CD4-positive, alpha-beta T cell treated with Interleukin-1 beta for 1 hour (primary cell): ENCODE measurements at places on chromosomes 4 and X.

- DNase-seq = peak; percentile 28
Observed at GRCh38 chr4:109826719-109827118, 1.1 kb upstream of the RRH start.

- no peak for DNase-seq
Observed at GRCh38 chrX:21412029-21412428, 37.8 kb downstream of the CNKSR2 start.

GRCh38 chrX:72009731-72010130 is 99.1 kb downstream of the NHSL2 start:
- no peak for DNase-seq

DNA sequence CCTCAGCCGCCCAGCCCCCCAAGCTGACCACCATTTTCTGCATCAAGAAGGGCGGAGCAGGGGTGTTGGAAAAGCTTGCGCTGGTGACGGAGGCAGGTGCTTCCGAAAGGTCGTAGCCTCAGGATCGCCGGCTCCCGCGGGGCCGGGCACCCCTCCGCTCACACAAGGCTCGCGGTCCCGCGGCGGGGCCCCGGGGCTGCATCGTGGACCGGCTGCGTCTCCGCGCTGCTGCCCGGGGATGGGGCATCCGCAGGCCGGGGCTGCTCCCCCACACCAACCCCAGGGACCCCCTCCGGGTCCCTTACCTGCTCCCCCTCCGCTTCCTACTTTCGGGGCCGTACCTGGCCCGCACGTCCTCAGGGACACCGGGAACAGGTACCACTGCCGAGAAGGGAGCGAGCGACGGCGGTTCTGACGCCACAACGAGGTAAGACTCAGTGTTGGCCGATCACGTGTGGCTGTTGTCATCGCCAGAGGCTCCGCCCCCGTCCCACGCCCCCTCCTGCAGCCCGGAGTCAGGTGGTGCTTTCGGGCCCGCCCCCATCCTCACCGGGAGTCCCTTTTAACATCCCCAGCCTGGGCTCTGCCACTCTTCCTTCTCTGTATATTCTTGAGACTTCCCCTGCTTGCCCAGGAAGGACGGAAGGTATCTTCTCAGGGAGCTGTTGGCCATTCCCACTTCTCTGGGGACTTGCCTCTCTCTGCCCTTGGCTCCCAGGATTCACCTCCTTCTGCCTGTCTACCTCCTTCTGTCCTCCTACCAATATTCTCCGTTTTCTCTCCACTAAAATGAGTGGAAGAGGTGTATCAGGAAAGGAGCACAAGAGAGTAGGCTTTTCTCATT is at the start of gene BEX2:
TSS of gene BEX2 (minus strand) at position 436 of the 844 bp plus-strand sequence. CDS start 1,014 bp downstream, outside the sequence.
- peak; percentile 87 for DNase-seq

DNA sequence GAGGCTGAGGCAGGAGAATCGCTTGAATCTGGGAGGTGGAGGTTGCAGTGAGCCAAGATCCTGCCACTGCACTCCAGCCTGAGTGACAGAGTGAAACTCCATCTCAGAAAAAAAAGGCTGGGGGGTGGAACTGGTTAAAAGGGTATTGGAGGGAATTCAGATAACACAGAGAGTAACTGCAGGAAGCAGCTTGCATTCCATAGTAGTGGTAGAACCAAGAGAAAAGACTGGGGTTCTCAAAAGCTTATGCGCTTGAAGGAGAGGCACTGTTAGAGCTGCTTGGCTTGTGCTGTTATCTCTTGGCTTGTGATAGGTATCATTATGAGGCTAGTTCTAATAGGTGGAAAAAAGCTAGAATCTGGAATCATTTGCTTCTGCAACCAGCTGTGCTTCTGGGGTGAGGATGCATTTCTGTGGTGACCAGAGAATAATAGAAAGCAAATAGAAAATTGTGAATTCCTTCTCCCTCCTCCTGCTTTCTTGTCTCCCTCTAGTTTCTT is 91.2 kb upstream of the ELOVL6 start:
- no peak for DNase-seq

DNA sequence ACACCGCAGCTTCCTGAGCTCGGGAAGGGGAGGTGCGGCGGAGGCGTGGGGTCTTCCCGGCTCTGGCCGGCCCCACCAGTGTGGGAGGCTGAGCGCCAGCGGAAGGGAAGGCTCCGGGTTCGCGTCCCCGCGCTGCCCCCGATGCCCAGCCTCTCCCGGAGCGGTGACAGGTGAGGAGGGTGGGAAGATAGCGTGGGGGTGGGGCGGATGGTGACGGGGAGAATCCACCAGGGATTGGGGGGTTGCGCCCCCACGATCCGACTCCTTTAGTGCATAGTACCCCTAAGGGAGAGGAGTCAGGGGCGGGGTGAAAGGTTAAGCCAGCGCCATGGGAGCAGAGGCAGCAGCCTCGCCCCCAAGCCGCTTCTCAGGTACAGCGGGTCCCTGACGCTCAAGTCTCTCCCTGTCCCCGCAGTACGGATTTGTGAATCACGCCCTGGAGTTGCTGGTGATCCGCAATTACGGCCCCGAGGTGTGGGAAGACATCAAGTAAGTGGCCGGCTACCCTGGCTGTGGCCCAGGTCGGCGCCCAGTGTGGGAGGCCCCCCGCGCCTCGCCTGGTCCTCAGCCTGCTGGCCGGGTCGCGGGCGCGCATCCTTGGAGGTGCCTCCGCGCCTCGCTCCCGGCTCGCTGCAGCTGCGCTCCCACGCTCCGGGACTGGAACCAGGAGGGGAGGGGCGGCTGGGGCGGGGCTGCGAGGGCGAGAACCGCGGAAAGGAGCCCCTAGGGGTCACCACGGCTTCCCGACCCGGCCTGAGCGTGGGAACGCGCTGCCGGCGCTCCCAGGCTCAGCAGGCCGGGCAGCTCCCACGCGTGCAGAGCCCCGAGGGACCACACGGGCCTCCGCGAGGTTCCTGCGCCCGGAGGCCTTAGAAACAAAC is 791 bp downstream of the GUCY1B1 start:
- DNase-seq = no peak

DNA sequence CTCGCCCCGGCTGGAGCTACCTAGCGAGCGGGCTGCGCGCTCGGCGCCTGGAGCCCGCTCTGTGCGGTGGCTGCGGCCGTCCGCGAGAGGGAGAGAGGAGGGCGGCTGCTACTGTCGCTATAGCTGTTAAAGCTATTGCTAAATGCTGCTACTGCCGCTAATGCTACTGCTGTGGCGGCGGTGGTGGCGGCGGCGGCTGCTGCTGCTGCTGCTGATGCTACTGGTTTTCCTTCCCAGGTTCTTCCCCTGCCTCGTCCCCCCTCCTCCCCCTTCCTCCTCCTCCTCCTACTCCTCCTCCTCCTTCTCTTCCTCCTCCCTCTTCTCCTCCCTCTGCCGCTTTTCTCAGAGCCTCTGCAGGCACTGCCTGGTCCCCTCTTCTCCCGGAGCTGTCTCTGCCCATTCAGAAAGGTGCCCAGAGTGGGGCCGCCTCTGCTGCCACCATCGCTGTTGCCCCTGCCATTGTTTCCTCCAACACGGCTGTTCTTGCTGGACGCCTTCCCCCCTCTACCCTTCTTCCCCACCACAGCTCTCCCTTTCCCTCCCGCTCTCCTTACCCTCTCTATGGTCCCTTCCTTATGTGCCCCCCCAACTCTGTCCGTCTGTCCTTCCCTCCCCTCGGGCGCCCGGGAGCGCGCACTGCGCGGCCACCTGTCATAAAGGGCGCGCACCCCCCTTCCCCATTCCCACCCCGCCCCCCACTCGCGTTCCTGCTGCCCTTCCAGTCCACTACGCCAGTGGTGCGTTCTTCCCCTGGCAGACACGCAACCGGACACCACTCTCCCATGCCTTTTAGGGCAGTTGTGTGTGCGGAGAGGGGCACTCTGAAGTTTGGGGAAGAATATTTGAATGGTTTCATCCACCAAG is at the start of gene NEXMIF:
TSS of gene NEXMIF (minus strand) at position 228 of the 864 bp plus-strand sequence.
- peak; percentile 10 for DNase-seq

- DNase-seq = peak; percentile 53
Observed at GRCh38 chr4:108172753-108173598, 4.2 kb upstream of the LEF1 start.

DNA sequence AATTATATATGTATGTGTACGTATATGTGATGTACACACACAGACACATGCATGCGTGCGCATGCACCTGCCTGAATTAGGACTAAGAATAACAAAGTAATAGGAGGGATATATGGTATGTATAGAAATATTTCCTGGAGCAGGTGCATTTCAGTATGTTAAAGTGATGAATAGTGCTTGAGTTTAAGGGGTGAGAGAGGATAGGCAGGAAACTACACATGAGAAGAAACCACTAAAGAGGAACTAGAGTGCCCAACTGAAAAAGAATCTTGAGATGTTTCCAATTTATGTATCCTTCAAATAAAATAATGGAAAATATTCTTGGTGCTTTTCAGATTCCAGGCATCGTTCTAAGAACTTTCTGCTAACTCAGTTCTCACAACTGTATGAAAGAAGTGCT is 52.6 kb upstream of the UNC5C start:
- no peak for DNase-seq

DNA sequence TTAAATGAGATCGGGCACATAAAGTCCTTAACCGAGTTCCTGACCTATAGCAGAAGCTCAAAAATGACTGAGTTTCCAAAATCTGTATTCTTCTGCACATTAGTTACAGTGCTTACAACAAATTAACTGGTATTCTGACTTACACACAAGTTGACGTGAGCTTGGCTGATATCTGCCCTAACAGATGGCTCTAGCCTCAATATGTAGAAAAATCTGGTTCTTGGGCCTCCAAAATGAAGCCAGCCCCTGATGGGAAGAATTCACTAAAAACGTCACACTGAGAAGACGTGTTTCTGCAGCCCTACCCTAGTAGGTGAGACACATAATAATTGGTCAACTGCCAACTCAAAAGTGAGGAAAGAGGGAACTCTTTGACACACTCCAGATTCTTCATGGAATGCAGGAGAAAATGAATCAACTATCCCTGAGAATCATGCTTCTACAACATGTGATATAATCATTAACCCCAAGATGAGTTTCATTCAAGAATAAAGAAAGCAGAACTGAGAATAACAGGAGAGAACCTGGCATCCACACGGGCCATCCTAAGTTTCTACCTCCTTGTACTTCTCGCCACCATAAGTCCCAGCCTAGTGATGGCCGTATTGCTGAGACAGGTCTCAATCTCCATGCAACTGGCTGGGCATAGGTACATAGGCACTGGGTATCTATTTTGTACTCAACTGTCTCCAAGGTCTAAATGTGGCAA is 8.2 kb downstream of the STX18 start:
- DNase-seq = no peak

DNA sequence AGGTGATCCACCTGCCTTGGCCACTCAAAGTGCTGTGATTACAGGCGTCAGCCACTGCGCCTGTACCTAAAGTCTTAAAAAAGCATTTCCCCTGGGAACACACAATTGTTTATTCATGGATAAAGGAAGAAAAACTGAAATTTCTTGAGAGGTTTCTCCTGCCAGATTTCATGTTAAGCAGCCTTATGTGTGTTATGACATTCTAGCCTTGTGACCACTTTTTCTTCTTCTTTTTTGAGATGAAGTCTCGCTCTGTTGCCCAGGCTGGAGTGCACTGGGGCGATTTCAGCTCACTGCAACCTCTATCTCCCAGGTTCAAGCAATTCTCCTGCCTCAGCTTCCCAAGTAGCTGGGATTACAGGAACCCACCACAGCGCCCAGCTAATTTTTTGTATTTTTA is 57.8 kb upstream of the PLAC8 start:
- peak; percentile 7 for DNase-seq

- DNase-seq = no peak
Observed at GRCh38 chr4:172945611-172946010, 223.0 kb upstream of the GALNT7 start.

- no peak for DNase-seq
Observed at GRCh38 chr4:152954741-152955140, 18.6 kb downstream of the FHDC1 start.

- no peak for DNase-seq
Observed at GRCh38 chrX:106039920-106040319, 1.4 kb upstream of the SERPINA7 start.

- no peak for DNase-seq
Observed at GRCh38 chr4:61527888-61528287, 327.8 kb downstream of the ADGRL3 start.

DNA sequence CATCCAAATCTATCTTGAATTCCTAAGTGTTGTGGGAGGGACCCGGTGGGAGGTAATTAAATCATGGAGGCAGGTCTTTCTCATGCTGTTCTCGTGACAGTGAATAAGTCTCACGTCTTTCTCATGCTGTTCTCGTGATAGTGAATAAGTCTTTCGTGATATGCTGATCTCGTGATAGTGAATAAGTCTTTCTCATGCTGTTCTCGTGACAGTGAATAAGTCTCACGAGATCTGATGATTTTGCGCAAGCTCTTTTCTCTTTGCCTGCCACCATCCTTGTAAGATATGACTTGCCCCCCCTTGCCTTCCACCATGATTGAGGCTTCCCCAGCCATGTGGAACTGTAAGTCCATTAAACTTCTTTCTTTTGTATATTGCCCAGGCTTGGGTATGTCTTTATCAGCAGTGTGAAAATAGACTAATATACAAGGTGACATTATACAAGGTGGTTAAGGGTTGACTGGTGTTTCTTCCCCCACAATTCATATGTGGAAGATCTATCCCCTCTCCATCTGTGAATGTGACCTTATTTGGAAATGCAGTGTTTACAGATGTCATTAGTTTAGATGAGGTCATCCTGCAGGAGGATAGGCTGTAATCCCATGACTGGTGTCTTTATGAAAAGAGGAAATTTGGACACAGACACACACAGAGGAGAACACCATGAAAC is 27.6 kb downstream of the ARSD start:
- no peak for DNase-seq

DNA sequence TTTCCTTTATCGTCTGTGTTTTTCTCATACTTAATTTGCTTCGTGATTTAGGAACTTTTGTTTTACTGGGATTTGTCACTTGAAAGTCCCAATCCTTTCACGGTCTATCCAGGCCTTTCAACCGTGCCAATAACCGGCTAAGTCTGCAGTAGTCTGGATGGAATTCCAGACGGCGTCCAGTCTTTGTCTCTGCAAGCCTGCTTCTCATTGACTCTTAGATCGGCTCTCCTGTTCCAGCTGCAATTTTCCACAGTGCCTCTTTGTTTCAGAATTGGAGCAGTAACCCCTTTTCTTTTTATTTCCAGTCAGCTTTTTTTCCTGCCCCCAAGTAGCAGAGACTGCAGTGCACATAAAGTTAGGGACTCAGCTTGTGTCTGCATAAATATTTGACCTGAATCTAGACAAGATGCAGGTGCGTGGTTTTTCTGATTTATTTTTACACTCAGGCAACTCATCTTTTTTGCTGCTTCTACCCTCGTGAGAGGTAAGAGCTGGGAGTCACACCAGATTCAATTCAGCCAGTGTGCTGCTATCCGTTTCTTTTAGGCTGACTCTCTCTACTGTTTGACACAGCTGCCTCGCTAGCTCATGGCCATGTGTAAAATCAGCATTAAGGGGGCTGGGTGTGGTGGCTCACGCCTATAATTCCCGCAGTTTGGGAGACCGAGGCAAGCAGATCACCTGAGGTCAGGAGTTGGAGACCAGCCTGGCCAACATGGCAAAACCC is 37.4 kb upstream of the DHRSX start:
- no peak for DNase-seq

DNA sequence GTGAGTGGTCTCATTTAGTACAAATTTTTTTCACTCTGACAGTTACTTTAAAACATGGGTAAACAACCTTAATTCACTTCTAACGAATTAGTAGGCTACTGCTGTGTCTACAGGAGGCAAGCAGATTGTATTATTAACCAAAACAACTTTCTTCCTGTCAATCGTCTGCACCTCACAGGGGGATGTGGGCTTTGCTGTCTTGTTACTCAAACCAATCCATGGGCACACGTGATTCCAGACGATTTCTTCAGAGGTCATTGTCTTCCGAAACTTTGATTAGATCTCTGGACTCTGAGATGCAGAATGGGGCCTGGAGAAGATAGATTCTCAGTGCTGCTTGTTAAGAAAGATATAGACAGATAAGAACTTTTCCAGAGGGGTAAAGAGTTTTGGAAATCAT is 327.8 kb downstream of the DHX15 start:
- DNase-seq = no peak
